Activated CD8-positive, alpha-beta T cell treated with anti-CD3 and anti-CD28 coated beads for 36 hours (primary cell): ENCODE measurements at places on chromosomes 16 and 17.

DNA sequence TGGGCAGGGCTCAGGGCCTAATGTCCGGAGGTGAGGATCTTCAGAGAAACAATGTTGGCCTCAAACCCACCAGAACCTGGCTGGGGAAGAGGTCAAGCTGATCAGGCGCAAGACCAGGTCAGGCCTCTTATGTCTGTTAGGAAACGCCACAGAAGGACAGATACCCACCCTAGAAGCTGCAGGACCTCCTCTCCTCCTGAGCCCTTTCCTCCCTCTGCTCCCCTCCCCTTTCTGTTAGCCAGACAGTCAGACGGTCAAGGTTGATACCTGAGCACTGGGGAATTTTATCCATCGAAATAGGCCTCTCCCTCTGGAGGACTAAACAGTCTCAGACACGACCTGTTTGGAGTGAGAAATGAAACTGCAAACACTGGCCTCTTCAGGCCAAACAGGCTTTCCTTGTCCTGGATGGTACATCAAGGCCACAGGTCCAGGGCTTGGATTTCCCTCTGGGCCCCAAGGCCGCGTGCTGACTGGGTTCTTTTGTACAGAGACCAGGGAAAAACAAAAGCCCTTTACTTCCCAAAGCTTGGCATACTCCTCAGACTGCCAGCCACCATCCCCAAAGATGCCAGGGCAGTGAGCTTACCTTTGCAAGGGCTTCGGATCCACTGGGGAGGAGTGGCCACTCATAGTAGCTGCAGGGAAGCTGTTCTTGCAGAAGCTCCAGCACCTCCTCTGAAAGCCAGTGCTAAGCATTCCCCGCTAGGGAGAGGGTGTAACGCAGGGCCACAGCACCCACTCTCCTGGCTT is 135.8 kb downstream of the CCDC182 start:
- H3K4me3 ChIP-seq: no peak overlapping the region
- H3K4me1 ChIP-seq: peaks cover 67% of the 10 kb centered on the region
- no peak overlapping the region for H3K27ac ChIP-seq

DNA sequence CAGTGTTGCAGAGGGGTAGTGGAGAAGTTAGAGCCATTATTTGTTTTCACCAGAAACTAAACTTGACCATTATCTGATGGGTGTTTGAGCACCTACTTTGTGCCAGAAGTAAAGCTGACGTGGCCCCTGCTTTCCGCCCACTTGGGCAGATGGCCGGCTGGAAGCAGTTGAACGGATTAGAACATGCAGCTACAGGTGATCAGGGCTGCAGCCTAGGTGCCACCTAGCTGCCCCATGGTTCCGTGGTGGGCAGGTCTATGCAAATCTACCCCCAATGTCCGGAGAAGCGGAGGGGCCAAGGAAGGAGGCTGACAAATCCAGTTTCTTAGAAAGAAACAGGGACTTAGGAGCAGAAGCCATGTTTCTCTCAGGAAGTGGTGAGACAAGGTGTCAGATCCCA is 62.7 kb downstream of the B9D1 start:
- peaks cover 9% of the 10 kb centered on the region for H3K27me3 ChIP-seq
- no peaks in the 10 kb centered on the region for H3K36me3 ChIP-seq
- H3K4me1 ChIP-seq: no peaks in the 10 kb centered on the region
- DNase-seq: no peak

- no peak overlapping the region for H3K27ac ChIP-seq
- H3K4me3 ChIP-seq: no peak overlapping the region
- peaks cover 22% of the 10 kb centered on the region for H3K36me3 ChIP-seq
- H3K4me1 ChIP-seq: peaks cover 10% of the 10 kb centered on the region
- no peaks in the 10 kb centered on the region for H3K27me3 ChIP-seq
Observed at GRCh38 chr16:47519546-47519945, 58.4 kb downstream of the PHKB start.

DNA sequence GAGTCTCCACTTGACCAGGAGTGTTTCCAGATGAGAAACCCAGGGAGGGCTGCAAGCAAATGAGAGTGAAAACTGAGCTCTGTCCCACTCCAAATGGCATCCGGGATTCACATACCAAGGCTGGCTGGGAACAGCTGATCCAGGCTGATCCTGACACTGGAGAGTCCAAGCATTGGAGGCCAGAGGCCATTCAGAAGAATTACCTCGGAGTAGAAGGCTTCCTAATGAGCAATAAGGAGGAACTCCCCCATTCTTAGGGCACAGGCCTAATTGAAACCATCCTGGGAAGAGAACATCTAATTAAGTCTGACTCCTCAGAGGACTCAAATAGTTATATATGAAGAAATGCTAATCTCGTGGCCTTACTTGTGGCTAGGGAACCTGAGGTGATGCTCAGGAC is 142.8 kb downstream of the PRKCA start:
- peaks cover 79% of the 10 kb centered on the region for H3K4me1 ChIP-seq
- no peak for DNase-seq
- peaks cover 49% of the 10 kb centered on the region for H3K36me3 ChIP-seq

DNA sequence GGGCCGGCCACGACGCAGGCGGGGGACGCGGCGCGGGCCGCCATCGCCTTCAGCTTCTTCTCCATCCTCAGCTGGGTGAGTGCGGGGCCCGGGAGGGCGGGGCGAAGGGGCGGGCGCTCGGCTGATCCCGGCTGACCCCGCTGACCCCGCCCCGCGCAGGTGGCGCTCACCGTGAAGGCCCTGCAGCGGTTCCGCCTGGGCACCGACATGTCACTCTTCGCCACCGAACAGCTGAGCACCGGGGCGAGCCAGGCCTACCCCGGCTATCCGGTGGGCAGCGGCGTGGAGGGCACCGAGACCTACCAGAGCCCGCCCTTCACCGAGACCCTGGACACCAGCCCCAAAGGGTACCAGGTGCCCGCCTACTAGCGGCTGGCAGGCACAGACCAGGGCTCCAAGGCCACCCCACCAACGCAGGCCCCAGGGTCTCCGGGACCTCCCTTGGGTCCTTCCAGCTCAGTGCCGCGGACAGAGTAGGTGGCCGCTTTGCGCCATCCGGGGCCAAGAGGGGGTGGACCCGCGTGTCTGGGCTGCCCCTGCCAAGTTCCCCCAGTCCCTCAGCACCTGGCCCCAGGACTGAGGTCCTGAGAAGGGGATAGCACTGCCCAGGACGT is 3.0 kb downstream of the SYNGR3 start:
- H3K27ac ChIP-seq: no peak overlapping the region
- peaks cover 10% of the 10 kb centered on the region for H3K36me3 ChIP-seq
- DNase-seq: no peak
- H3K27me3 ChIP-seq: peaks cover 18% of the 10 kb centered on the region

DNA sequence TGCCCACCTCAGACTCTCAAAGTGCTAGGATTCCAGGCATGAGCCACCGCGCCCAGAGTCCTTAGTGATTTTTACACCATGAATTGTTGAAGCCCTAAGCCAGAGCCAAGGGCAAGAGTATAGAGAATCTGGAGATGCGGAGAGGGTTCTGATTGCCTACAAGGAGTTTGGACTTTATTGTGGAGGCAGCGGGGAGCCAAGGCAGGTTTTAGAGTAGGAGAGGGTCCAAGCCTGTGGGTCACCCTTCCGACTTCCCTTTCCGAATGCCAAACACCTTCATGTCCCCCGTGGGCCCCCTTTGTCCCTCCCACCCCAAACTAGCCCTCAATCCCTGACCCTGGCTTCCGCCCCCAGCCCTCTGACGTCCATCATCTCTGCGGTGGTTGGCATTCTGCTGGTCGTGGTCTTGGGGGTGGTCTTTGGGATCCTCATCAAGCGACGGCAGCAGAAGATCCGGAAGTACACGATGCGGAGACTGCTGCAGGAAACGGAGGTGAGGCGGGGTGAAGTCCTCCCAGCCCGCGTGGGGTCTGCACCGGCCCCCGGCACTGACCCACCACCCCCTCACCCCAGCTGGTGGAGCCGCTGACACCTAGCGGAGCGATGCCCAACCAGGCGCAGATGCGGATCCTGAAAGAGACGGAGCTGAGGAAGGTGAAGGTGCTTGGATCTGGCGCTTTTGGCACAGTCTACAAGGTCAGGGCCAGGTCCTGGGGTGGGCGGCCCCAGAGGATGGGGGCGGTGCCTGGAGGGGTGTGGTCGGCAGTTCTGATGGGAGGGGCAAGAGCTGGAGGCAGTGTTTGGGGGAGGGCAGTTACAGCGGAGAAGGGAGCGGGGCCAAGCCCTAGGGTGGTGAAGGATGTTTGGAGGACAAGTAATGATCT is 7.1 kb downstream of the MIEN1 start:
- H3K27me3 ChIP-seq: no peaks in the 10 kb centered on the region
- peak; percentile 26 for DNase-seq
- H3K27ac ChIP-seq: no peak overlapping the region
- H3K4me1 ChIP-seq: peaks cover 2% of the 10 kb centered on the region
- peaks cover 12% of the 10 kb centered on the region for H3K36me3 ChIP-seq

- no peak overlapping the region for H3K4me3 ChIP-seq
- peaks cover 4% of the 10 kb centered on the region for H3K4me1 ChIP-seq
- H3K36me3 ChIP-seq: peaks cover 27% of the 10 kb centered on the region
Observed at GRCh38 chr16:4260360-4260759, 12.5 kb downstream of the TFAP4 start.
